Stimulated activated CD4-positive, alpha-beta T cell treated with anti-CD3 and anti-CD28 coated beads, TNF-alpha, amount 100 ng/mL, for 1 hour (primary cell): ENCODE measurements at places on chromosomes 2 and 18.

GRCh38 chr2:182616471-182617393 is 99.3 kb upstream of the DNAJC10 start:
- DNase-seq, result no peak

GRCh38 chr18:76914796-76915195 is 92.4 kb downstream of the ZNF236 start:
- DNase-seq, result no peak

- no peak for DNase-seq
These were observed 21.4 kb upstream of the MLPH start for GRCh38 chr2:237465515-237466148.

DNA sequence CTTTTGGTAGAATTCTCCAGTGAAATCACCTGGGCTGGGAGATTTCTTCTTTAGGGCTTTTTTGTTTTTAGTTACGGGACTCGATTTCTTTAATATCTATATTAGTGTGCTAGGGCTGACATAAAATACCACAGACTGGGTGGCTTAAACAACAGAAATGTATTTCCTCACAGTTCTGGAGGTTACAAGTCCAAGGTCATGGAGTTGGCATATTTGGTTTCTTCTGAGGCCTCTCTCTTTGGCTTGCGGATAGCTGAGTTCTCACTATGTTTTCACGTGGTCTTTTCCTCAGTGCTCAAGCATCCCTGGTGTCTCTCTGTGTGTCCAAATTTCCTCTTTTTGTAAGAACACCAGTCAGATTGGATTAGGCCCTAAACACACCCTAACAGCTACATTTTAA is 208.5 kb upstream of the DTNA start:
- no peak for DNase-seq

- no peak for DNase-seq
These were observed 62.3 kb upstream of the NYAP2 start for GRCh38 chr2:225337183-225337582.

DNA sequence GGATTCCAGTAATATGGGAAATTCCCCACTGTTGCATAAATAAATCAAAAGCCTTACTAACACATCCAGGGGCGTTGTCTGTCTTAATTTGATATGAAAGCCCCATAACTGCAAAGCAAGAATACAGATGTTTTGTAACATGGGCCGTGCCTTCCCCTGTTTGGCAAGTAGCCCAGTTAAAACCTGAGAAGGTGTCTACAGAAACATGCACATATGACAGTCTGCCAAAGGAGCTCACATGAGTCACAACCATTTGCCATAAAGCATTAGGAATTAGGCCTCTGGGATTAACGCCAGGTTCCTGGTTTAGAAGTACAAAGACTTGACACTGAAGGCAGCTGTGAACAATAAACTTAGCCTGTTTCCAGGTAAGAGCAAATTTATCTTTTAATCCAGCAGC is 43.1 kb upstream of the LONRF2 start:
- no peak for DNase-seq

DNA sequence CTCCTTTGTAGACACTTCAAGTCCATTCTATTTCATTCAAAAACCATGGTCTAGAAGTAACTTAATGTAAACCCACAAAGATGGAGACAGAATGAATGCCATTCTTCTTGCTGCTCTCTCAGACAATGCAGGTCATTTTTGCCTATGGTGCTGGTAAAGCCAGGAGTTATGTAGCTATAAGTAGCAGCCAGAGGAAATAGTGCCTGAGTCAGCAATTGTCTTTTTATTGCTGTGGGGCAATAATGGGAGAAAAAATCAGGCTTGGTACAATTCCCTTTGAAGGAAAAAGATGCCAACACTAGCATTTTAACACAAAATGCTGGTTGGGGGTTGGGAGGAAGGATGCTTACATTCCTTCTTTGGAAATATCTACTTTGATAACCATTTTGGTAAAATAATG is 43.5 kb downstream of the SCN1A start:
- no peak for DNase-seq

- DNase-seq, result no peak
These were observed 26.6 kb downstream of the ZFP36L2 start for GRCh38 chr2:43199492-43200488.

- DNase-seq, result no peak
These were observed 546.6 kb upstream of the CDH2 start for GRCh38 chr18:28723506-28723905.

GRCh38 chr2:9310798-9311197 is 104.2 kb downstream of the ASAP2 start:
- DNase-seq, result no peak

- no peak for DNase-seq
These were observed 55.3 kb upstream of the TCF7L1 start for GRCh38 chr2:85077859-85078419.

- no peak for DNase-seq
These were observed 180.9 kb upstream of the HS6ST1 start for GRCh38 chr2:128499367-128500137.

GRCh38 chr2:25955036-25955435 is 27.3 kb downstream of the KIF3C start:
- no peak for DNase-seq

GRCh38 chr18:9569178-9569577 is 45.2 kb downstream of the PPP4R1 start:
- DNase-seq, result no peak

GRCh38 chr2:219720956-219721355 is 93.5 kb downstream of the SLC4A3 start:
- DNase-seq, result no peak

- no peak for DNase-seq
These were observed 42.7 kb upstream of the POLE4 start for GRCh38 chr2:74915743-74916142.

GRCh38 chr2:101372792-101373191 is 14.5 kb downstream of the CREG2 start:
- no peak for DNase-seq

- no peak for DNase-seq
These were observed 91.9 kb upstream of the FOSL2 start for GRCh38 chr2:28300485-28301341.

DNA sequence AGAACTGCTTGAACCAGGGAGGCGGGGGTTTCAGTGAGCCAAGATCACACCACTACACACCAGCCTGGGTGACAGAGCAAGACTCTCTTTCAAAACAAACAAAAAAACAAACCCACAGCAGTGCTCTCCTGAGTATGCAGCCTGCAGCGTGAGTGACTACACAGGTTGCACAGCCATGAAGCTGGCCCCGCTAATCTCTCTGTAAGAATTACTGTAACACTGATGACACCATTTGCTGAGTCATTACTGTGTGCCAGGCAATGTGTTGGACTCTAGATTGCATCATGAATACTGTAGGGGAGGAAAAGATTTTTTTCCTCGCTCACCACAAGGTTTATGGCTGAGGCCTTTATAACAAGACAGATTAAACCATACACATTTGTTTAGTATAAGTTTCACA is 118.6 kb upstream of the ATP8B1 start:
- no peak for DNase-seq

- DNase-seq, result no peak
These were observed 28.9 kb upstream of the GAREM2 start for GRCh38 chr2:26144031-26144430.

DNA sequence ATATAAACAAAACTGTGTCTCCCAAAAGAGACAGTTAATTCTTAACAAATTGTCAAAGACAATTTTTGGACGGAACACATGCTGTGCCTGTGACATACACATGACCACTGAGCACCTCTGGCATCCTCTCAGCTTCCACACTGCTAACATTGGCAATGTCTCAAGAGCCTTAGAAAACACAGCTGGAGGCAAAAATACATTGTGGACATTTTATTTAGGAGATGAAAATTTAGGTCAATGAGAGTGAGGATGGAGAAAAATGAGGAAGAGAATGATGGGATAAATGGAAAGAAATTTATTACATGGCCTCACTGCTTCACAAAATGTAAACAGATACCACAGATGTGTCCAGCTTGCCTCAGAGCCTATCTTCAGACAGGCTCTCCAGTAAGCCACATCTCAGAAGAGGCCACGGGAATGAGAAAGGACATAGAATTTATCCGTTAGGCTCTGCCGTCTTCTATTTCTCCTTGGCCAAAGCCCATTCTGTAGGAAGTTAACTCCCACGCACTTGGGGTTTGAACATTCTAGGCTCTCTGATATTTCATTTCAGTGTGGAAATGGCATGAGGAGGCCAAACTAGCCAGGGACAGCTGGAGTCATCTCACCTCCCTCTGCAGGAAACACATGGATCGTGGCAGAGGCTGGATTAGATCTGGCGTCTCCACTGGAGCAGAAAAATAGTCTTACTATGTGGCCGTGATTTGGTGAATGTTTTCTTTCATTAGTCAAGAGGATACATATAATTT is 519.4 kb upstream of the DSEL start:
- DNase-seq, result no peak

DNA sequence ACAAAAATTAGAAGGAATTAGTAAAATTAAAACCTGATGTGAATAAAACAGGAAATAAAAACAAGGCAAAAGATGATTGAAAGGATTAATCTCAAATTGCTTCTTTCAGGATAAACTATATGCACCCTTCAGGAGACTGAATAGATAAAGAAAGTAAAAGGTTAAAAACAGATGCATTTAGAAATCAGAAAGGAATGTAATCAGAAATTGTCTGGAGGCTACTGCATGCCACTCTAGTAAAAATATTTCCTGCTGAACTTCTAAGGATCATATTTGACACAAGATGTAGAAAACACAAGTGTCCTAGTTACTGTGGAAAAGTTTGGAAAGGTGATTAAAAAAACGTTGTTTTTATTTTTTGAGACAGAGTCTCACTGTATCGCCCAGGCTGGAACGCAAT is 16.2 kb downstream of the CHCHD5 start:
- DNase-seq, result no peak

DNA sequence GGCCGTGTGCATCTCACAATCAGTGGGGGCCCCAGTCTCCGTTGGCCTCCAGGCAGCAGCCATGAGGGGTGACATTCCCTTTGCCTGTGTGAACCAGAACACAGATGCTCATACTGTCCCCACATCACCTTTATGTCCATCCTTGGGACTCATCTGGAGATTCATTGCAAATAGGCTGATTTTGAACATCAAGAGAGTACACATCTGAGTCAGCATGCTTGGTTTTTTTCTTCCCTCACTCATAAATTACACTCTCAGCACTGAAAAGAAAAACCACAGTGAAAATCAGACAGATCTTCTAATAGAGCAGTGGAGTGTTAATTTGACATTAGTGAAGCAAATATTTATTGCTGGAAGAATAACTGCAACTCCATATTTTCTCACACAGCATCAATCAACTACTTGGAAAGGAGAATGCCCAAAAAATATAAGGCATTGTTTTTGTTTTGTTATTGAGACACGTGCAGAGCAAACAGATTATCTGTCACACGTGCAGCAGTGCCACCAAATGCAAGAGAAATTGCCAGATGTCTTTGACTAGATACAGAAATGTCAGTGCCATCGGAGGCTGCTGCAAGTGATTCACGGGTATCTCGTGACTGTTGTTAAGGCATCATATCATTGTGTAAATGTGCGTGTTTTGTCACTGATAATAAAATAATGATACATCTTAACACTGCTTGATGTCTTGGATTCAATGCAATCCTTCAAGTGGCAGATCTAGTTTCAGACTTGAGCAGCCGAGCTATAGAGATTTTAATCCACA is 10.9 kb downstream of the APCDD1 start:
- no peak for DNase-seq

DNA sequence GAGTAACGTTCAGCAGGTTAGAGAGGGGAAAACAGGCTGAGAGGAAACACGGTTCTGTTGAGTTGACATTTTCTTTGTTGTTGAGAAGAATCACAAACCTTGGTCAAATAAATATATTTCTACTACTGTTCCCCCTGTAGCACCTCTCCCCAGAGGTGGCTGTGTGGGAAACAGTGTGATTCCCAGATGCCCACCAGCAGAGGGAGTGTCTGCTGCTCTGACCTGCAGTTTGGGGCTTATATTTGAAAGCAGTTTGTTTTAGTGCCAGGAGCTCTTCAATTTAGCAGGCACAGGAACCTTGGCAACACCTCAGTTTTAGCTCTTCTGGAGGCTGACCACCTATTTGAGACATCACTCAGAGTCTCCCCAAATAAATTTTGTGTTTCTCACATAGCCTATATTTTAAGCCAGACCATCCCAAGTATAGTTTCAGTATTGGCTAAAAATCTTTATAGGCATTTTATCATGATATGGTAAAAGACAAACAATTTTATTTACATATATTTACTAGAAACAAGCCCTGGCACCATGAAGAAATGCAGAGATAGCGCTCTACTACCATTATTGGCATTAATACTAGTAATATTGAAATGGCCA is 75.7 kb downstream of the PIK3C3 start:
- DNase-seq, result no peak

DNA sequence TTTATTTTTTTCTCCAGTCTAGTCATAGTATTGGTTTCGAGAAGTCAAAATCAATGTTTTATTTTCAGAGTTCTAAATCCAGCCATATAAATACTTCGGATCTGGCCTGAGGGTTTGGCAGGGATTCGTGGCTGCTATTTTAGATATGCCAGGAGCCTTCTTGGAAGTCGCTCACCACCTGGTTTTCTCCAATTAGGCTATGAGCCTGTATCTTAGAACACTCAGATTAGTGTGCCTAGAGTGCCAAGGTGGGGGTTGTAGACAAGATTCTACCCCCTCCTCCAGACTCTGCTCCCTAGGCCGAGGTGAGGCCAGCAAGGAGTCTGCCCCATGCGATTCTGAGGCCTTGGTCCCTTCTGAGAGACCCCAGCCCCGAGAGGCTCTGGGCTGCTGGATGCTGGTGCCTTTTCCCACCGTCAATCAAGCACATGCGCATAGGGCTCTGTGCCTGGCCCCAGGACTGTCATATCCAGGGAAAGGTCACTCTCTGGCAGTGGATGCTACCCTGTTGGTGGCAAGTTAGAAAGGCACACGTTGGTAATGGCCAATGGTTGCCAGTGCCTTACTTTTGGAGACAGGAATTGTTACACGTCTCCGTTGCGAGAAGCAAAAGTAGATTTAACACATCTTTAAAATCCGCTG is 197.1 kb downstream of the AGAP1 start:
- DNase-seq, result no peak

- no peak for DNase-seq
These were observed 159.8 kb downstream of the RHBDD1 start for GRCh38 chr2:226995625-226996041.

DNA sequence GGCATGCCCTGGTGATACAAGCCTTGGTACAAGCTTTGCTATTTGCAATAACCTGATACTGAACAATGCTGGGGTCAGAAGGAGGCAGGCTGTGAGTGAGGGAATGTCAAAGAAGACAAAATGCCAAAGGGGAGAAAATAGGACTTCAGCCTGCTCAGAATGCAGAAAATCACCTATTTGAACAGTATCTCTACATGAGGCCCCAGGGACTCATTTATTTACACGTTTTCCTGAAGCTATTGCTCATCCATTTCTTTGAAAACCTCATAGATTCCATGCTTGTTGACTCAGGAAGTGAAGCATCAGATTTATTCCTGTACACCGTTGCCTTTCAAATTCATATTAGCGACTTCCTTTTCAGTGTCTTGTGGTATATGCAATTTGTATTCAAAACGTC is 69.4 kb upstream of the CBLN2 start:
- no peak for DNase-seq

GRCh38 chr2:181672255-181673008 is 7.9 kb downstream of the NEUROD1 start:
- DNase-seq, result no peak
